Gastrocnemius medialis (tissue), 4 donors: ENCODE measurements at places on chromosomes 5 and 9. TPM values are rescaled to one million over a fixed set of nuclear protein-coding genes. Genes with fewer than 3 reads are reported as not detected.

The ENDOG gene
- total RNA-seq = 125 TPM

GRCh38 chr5:158805195-158805594 is 294.5 kb downstream of the EBF1 start:
- no peak for DNase-seq

DNA sequence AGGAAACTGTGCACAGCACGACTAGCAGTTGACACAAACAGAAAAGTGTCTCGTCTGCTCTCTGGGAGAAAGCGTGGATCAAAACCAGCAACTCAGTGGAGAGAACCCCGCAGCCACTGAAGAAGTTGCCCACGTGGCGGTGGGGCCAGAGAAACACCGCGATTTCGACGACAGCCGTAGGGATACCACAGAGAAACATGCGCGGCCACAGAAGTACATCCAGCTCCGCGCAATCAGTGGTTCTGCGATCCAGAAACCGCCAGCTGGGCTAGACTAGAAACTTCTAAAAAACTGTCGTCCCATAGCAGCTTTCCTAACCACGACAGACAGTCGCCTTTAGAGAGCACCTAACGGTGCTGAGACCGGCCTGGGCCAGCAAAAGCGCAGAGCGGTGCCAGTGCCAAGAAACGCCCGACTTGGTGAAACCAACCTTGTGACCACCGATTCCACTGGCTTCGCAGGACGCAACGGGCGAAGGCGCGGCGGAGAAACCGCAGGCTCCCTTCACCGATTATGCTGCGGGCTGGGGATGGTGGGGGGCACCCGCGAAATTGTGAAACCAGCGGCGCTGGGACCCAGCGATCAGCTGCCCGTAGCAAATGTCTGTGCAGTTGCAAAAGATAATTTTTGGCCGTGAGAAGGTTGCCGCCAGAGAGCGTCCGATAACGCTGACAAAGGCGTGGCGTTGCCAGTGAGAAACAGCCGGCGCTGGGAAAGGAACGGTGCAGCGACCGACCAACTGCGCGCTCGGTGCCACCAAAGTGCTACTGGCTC is 2.7 kb upstream of the ANXA2R start:
- peak; percentile 84 for DNase-seq

The SLC25A25 gene
- 62.8 TPM for total RNA-seq

GRCh38 chr5:172362755-172363154 is 79.2 kb upstream of the UBTD2 start:
- DNase-seq = no peak

GRCh38 chr5:55175781-55176175 is 2.8 kb upstream of the CDC20B start:
- no peak for DNase-seq

The DRD1 gene
- total RNA-seq = not detected

GRCh38 chr9:70220216-70220615 is 38.6 kb upstream of the SMC5 start:
- DNase-seq = no peak

The CCDC69 gene
- total RNA-seq = 128 TPM

DNA sequence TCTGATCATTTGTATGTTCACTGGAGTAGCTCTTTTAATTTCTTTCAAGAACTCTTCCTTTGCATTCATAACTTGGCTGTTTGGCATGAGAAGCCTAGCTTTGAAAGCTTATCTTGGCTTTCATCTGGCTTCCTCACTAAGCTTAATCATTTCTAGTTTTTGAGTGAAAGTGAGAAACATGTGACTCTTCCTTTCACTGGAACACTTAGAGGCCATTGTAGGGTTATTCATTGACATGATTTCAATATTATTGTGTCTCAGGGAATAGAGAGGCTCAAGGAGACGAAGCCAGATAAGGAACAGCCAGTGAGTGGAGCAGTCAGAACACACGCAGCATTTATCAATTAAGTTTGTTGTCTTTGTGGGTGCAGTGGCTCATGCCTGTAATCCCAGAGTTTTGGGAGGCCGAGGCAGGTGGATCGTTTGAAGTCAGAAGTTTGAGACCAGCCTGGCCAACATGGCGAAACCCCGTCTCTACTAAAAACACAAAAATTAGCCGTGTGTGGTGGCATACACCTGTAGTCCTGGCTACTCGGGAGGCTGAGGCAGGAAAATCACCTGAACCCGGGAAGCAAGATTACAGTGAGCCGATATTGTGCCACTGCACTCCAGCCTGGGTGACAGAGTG is 98.3 kb downstream of the UGCG start:
- DNase-seq = no peak

DNA sequence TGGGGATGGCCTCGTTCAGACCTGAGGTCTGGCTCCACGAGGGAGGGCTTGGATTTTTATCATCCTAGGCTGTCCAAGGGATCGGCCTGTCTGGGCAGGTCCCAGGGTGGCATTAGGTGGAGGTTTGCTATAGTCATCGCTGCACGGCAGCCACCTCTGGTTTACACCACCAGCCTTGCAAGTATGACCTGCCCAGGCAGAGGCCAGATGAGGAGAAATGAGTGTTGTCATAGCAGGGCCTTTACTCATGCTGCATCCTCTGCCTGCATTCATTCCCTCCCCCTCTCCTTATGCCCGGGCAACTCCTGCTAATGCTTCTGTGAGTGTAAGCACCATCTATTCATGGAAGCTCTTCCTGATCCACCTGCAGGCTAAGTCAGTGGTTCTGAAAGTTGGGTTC is 15.3 kb upstream of the NDST1 start:
- no peak for DNase-seq

The FREM1 gene
- 1.5 TPM for total RNA-seq

- no peak for DNase-seq
Measured at GRCh38 chr5:145591578-145591977, 243.6 kb downstream of the PRELID2 start.

The KIF24 gene
- 0.46 TPM for total RNA-seq

- no peak for DNase-seq
Measured at GRCh38 chr9:113738893-113739604, 137.1 kb upstream of the ZNF618 start.

- no peak for DNase-seq
Measured at GRCh38 chr9:87446527-87446926, 51.1 kb upstream of the DAPK1 start.

DNA sequence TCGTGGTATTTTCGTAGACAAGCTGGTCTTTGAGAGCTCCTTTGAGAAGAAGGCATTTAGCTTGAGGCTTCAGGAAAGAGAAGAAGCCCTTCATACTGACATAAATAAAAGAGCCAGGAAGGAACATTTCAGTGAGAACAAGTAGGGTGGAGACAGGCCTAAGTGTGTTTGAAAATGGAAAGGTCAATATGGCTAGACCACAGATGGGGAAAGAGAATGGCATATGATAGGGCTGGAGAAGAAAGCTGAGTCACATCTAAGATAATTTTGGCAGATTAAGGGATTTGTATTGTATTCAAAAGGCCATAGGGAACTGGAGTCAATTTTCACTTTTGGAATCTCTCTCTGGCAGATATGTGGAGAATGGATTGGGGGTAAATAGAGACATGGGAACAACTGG is 374.9 kb downstream of the TMEM38B start:
- DNase-seq = no peak

The FEM1C gene
- 39.4 TPM for total RNA-seq

The KCNV2 gene
- not detected for total RNA-seq

- no peak for DNase-seq
Measured at GRCh38 chr5:175749591-175749990, 91.7 kb downstream of the HRH2 start.

- DNase-seq = no peak
Measured at GRCh38 chr9:133768859-133769510, 30.8 kb upstream of the SARDH start.

The LCN12 gene
- total RNA-seq = not detected
